Activated CD4-positive, alpha-beta T cell treated with anti-CD3 and anti-CD28 coated beads, Interleukin-2, amount 50 U/mL, for 16 hours (primary cell): ENCODE measurements at places on chromosomes 6 and 20.

DNA sequence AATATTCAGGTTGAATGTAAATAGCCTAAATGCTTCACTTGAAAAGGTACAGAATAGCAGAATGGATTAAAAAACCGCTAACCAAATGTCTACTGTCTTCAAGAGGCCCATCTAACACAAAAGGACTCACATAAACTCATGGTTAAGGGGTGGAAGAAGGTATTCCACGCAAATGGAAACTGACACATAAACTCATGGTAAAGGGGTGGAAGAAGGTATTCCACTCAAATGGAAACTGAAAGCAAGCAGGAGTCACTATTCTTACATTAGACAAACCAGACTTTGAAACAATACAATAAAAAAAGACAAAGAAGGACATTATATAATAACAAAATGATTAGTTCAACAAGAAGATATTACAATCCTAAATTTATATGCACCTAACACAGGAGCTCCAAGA, 38.3 kb upstream of the PKIB start:
- DNase-seq, result peak; percentile 4

- DNase-seq, result no peak
Measured at GRCh38 chr6:144729502-144729901, 444.4 kb downstream of the UTRN start.

GRCh38 chr6:135021310-135022049, 33.1 kb downstream of the HBS1L start:
- DNase-seq, result peak; percentile 45

DNA sequence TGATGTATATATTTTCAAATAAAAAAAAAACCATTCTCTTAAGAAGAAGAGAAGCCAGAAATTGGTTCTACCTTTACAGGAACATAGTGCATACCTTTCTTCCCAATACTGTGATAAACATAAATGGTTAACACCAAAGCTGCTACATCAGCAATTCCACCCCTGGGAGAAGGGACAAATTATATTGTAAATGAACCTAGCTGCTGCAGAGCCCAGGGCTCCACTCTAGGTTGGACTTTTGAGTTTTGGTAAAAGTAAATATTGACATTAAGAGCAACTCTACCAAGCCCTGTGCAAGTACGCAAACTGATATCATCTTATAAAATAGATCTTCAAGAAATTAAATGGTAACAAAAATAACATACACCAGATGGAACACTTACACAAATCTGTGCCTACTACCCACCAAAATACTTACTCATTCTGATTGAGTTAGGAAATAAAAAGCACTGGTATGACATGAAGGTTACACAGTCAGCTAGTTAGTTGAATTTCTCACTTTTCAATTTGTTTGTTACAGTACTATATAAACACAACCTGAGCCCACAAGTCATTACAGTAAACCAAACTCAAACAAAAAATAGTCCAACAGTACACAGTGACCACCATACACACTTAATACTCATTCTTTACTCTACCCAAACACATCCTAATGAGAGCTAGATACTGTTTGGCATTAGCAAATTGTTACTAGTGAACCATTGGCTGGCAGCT, 223.3 kb upstream of the HEY2 start:
- no peak for DNase-seq
